ENCODE measurements at places on chromosomes 3 and 15.
A peak's percentile ranks its signal among the peaks of the same experiment; 100 is the strongest.

GRCh38 chr3:100836661-100837060 is 127.4 kb downstream of the TFG start:
- DNase-seq: no peak

- no peak for DNase-seq
Observed at GRCh38 chr3:13542142-13542541, 6.8 kb upstream of the FBLN2 start.

DNA sequence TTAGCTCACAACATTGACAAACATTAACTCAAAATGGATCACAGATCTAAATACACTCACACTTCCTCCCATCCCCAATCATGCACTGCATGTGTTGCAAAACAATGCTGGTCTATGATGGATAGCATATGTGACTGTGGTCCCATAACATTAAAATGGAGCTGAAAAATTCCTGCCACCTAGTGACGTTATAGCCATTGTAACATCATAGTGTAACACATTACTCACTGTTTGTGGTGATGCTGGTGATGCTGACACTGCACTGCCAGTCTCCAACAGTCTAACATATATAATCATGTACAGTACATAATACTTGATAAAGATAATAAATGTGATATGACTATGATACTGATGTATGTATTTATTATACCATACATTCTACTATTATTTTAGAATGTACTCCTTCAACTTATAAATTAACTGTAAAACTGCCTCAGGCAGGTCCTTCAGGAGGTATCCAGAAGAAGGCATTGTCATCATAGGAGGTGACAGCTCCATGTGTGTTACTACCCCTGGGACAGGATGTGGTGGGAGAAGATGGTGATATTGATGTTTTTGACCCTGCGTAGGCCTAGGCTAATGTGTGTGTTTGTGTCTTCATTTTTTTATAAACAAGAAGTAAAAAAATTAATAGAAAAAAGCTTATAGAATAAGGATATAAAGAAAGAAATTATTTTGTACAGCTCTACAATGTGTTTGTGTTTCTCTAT is 41.3 kb downstream of the TXNRD3 start:
- DNase-seq: no peak

- no peak for DNase-seq
Observed at GRCh38 chr15:63038926-63039673, 3.4 kb upstream of the TPM1 start.

DNA sequence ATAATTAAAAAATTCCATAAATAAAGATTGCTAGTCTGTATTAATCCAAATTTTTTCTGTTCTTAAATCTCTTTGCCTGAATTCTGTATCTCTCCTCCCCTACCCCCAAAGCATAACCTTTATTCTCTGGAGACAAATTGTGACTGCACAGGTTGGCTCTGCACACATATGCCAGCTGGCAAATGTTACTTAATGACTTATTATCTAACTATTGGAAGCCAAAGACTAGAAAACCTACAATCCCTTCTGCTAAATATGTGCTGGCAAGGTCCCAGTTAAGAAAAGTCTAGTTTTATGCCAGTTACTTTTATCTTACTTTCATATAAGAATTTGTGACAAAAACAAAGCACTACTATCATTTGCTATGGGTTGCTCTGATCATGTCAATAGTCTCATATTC is 569.3 kb downstream of the MECOM start:
- no peak for DNase-seq

DNA sequence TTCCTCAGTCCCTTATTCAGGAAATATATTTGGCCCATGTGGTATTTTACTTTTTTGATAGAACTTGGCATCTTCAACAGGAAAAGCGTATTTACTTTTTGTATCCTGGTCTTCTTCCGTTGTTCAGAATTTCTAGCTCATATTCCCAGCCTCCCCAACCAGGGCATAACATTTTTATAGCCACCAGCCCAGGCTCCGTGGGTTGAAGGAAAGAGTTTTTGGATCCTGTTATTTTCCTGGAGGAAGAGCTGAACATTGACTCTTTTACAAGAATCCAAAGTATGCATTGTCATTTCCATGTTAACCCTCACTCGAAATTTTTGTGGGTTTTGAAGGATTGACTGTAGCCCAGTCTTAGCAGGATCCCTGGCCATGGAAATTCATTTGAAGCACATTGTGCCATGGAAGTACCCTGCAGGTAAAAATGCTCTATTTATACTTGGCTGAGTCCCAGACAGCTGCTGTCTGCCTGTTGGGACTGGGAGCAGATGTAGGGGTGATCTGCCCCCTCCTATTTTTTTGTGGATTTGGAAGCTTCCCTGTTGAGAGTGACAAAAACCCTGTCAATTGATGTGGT is 98.8 kb downstream of the AKAP13 start:
- DNase-seq: no peak

DNA sequence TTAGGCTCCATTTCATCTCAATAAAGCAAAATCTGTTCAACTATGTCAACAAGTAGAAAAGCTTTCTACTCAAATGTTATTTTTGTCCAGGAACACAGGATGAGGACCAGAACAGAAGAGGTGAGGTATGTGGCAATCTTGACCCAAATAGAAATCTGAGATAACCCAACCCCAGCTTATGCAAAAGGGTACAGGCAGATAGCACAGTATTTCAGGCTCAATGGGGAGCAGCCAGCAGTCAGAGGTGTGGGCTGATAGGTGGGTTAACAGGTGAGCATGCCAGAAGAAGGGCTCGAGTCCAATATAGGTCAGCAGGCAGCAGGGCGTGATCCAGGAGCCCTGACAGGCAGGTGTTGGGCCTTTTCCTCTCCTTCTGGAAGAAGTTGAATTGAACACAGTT is 281.2 kb upstream of the NR2F2 start:
- no peak for DNase-seq

- DNase-seq: no peak
Observed at GRCh38 chr15:81068516-81068915, 65.6 kb upstream of the CFAP161 start.

DNA sequence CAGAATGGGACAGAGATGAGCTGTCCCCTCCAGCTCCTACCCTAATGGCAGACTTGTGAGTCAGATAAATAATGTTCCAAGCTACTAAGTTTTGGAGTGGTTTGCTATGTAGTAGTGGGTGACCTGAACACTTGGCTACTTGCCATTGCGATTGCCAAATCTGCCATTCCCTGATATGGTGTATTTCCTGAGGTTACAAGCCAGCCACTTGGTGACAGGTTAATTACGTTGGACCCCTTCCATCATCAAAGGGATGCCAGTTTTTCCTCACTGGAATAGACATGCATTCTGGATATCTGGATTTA is 33.6 kb downstream of the MORF4L1 start:
- no peak for DNase-seq

GRCh38 chr3:136067211-136067610 is 101.7 kb downstream of the PPP2R3A start:
- no peak for DNase-seq

DNA sequence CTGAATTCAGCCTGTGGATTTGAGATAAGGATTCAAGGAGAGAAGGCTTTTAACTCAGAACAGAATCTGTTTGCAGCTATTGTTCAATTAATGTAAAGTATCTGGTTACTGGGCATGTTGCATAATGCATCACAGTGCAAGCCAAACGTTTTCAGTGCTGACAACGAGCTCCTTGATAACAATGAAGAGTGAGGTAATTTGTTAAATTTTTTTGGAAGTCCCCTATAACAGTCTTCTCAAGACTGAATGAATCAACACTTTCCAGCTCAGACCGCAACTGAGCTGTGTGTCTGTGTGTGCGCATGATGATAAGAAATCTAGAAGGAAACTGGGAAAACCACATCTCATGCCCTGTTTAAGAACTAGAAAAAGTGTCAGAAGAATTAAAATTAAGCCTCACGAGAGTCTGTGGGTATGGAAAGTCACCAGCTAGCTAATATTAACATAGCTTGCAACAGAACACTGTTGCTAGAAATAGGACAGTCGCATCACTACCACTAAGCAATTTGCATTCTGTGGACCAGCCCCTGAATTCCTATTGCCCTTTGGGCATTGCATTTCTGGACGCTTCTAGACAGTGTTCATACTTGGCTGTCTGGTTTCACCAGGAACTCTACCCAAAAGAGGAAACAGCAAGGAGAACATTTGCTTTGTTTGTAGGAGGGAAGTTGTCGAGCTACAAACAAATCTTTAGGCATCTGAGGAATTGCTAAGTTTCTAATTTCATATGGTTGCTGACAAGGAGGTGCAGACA is 43.7 kb upstream of the ATP2C1 start:
- no peak for DNase-seq

GRCh38 chr3:126340596-126340942 is 16.6 kb downstream of the KLF15 start:
- DNase-seq: peak; percentile 26

All from lower lobe of right lung (tissue), 2 donors.